ENCODE measurements at places on chromosomes 12 and 14.
A peak's percentile ranks its signal among the peaks of the same experiment; 100 is the strongest.

DNA sequence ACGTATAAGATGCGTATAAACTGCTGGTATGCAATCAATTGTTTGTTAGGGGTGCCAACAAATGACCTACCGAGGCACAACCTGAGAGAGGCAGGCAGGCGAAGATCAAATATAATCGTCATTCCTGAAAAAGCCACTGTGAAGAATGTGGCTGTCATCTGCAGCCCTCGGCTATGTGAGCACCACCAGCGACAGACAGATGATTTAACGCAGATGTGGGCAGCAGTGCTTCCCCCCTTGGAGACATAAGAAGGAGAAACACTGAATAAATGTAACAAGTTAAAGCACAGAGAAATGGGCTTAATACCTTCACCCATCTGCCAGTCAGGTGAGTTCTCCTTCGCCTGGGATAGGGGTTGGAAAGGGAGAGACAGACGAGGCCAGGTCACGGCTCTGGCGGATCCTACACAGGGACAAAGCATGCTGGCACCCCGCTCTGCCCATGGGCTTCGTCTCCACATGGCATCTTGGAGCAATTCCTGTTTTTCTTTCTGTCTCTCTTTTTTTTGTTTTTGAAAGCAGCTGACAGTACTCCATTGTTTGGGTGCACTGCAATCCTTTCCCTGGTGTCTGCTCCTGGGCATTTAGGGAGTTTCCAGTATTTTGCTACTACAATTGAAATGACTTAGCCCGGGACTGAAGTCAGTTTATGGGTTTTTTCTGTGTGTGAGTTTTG is 28.1 kb downstream of the TNFAIP2 start:
- DNase-seq, result no peak

GRCh38 chr12:127077262-127078045 is 1189.5 kb upstream of the TMEM132C start:
- no peak for DNase-seq

- no peak for DNase-seq
These were observed 5.1 kb downstream of the ANKRD52 start for GRCh38 chr12:56253091-56253490.

DNA sequence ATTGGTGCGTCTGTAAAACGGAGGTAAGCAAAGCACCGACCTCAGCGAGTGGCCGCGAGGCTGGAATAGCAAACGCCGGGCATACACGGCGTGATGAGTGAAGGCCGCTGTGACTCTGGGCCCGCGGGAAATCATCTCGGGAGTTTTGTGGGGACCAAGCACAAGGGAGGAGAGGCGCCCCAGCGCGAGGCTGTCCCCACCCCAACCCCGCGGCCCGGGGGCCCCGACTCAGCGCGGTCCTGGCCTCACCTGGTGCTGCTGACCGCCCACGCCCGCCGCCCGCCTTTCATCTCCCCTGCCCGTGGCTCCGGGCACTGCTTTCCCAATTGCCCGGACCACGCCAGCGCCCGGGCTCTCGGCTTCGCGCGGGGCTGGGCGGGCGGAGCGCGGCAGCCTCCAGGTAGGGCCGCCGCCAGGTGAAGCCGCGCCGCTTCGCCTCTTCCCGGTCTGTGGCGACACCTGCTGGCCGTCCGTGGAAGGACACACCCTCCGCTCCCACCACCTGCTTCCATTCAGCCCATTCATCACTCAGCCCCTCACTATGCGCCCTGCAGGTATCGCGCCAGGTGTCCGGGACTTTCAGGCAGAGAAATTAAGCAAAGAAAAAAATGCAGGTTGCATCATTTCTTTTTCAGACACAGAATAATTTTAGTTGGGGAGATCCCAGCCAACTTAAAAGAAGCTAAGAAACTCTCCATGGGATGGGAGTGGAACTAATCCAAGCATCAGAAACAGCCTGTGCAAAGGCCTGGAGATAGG is 360.4 kb downstream of the MED13L start:
- peak; percentile 31 for DNase-seq

- DNase-seq, result no peak
These were observed 4.4 kb downstream of the CARMIL3 start for GRCh38 chr14:24055971-24056799.

- DNase-seq, result no peak
These were observed 52.1 kb downstream of the LRCOL1 start for GRCh38 chr12:132558042-132558856.

DNA sequence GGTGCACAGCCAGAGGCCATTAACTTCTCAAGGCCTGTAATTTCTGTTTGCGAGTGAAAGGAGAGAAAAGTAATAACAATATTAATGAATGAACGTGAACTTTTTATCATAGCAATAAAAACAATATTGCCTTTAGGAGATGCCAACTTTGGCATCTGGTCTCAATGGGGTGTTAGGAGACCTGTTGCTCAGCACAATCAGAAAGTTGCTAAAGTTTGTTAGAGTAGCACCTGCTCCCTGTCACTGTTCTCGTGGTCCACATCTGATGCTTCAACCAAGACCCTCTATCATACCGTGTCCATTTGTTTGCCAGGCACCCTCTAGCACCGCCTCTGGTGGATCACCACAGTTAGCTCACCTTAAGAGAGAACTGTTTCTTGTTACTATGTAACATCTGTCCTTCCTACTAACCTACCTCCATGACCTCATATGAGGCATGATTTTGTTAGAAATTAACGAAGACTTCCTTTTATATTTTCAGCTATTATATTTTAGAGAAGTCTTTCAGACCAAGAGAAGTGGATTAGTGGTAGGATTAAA is 12.5 kb upstream of the CLEC4E start:
- DNase-seq, result no peak

GRCh38 chr12:7242176-7243101 is 53.0 kb downstream of the PEX5 start:
- DNase-seq, result no peak

GRCh38 chr14:59358102-59358501 is 107.1 kb downstream of the GPR135 start:
- DNase-seq, result no peak

DNA sequence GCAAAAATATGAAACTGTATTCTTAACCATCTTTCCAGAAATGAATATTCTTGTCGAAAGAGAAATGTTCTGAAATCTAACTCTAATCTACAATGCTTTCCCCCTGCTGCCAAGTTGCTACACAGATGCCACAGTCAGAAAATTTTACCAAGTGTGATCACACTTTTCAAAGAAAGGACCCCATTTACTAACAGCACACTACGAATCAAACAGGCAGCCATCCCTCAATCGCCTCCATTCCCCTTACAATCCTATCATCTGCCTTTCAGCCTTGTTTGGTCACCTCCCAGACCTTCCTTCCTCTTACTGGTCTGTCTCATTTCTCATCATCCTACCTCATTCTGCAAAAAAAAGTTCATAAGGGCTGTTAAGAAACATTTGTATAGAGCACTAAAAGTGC is 190.1 kb downstream of the MED13L start:
- no peak for DNase-seq

DNA sequence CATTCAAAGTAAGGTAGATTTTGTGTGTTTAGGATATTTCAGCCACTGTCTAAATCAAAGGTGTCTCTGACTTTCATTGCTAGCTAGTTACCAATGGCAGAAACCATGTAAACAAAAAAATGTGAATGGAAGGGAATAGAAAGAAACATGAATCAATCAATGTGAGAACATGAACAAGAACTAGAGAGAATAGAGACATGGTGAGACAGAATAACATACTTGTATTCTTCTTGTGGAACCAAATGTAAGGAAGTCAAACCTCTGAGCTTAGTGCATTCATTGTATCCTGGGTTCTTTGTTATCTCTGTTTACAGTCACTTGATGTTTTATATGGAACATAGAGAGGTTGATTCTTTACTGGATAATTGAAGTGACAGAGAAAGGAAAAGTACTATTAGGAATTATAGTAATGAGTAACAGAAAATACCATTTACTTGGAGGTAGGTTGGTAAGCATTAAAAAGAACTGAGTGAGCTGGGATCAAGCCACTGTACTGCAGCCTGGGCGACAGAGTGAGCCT is 2.6 kb upstream of the WNK1 start:
- no peak for DNase-seq

DNA sequence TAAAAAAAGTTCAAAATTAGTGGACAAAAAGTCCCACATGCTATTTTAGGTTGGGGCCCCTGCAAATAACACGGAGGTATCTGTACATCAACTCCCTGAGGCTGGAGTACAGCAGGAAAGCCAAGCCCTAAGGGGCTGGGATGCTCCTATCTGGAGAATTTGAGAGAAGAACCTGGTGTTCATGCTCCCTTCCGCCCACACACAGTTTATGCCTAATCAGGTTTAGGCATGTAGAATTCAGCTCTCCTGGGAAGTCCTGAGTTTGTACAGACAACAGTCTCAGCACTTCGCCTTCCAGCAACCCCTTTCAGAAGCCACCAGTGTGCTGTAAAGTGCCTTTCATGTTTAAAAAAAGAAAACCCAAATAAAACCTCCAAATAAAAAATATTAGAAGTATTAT is 237.3 kb upstream of the GRIP1 start:
- no peak for DNase-seq

DNA sequence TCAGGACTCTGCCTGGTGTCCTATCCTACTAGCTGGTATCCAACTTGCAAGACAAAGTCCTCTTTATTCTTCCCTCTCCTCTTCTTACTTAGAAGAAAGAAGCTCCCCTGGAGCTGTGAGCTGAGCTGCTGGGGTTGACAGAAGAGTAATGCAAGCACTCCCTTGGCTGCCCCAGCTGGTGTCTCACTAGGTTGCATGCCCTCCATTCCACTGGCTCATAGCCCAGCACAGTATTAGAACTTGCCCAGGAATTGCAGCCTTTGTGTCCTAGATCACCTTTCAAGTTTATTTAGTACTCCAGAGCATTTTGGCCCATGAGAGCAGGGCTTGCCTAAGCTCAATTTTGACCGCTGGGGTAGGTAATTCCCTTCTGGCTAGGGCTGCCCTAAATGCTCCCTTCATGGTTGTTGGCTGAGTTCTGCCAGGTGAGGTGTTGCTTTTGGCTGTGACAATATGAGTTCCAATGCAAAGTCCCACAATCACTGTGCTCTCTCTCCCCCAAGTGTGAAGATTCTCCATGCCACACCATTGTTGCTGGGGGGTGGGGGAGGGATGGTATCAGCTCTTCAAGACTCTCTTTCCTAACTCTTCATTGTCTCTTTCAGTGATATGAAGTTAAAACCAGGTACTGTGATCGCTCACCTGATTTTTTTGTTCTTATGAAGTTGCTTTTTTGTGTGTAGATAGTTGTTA is 317.4 kb upstream of the DDHD1 start:
- no peak for DNase-seq

DNA sequence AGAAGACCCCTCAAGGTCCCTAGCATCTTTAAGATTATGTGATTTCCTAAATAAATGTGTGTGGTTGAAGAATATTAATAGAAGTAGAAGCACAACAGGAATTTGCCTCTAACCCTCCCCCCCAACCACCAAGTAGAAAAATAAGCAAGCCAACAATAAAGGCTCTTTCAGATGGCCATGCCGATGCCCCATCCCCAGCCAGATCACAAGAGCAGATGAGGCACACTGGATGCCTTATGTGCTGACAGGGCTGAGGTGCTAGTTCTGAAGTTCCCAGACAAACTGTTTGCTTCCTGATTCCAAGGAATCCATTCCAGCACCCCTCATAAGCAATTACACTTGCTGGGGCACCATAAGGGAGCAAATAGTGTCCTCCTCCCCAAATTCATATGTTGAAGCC is 90.0 kb downstream of the SSPN start:
- DNase-seq, result no peak

DNA sequence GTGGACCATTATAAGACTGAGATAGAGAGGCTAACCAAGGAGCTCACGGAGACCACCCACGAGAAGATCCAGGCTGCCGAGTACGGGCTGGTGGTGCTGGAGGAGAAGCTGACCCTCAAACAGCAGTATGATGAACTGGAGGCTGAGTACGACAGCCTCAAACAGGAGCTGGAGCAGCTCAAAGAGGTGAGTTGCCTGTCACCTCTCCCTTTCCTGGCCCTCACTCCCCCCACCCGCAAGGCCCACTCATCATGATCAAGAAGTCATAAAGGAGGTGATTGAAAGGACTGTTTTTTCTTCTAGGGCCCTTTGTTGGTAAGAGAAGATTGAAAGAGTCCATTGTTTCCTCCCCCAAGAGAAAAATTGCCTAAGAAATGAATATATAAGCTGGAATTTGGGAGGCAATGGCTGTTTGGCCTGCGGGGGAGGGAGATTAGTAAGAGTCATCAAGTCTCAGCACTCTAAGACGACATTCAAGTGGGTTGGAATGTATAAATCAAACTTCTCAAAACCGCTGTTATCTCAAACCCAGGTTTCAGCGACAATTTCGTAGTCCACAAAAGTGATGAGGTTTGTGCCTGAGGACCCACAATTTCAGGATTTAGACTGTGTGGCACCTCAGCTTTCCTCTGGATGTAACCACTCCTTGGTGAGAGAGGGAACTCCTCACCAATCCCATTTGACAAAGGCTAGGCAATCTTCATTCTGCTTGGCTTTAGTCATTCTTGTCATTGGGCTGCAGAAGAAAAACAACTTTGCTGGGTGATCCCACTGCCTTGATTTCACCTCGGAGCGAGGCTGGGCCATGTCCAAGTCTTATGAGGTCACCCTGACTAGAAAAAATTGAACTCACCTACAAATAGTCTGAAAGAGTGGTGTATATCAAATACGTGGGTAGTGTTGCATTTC is 966 bp downstream of the BICD1 start:
- peak; percentile 3 for DNase-seq

DNA sequence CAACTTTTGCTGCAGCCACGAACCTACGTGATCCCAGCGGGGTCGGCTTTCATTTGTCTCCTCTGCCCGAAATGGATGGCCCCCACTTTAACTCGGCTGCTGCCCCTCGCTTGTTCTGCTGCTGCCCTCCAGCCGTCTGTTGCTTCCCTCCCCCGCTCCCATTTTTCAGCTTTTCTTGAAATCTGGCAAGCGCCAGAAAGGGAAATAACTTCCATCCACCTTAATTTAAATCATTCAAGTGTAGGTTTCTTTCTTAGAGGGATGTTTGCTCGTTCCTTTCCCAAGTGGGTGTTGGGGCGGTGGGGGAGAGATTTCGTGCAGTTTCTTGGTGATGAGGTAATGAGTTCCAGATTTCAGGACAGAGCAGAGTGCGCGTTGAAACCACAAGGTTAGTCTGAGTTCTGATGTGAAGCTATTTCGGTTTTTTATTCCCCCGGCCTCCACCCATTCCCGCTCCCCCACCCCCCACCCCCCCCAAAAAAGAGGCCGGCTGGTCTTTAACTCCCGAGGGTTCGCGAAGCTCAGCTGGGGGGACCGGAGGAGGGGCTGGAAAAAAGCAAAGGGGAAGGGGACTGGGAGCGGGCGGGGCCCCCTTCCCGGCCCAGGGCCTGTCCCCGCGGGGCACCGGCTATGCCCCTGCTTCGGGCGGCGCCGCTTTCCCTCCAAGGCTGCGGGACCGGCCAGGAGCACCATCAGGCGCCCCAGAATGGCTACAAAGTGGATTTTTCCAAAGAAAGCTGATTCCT is 2.2 kb upstream of the ZFP36L1 start:
- no peak for DNase-seq

DNA sequence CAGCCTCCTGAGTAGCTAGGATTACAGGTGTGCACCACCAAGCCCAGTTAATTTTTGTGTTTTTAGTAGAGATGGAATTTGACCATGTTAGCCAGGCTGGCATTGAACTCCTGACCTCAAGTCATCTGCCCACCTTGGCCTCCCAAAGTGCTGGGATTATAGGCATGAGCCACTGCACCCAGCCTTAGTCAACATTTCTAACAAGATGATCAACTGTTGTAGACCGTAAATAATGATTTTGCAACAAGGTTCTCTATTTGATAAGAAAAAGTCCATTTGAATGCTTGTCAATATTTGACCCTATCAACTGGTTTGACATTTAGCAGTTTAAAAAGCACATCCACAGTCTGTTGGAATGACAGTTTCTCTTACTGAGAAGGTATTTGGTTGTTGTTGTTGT is 25.2 kb upstream of the NRDE2 start:
- no peak for DNase-seq
